ENCODE measurements at places on chromosomes 11 and 22.
A peak's percentile ranks its signal among the peaks of the same experiment; 100 is the strongest.

GRCh38 chr11:18332891-18333290, 10.5 kb downstream of the GTF2H1 start:
- DNase-seq = no peak

DNA sequence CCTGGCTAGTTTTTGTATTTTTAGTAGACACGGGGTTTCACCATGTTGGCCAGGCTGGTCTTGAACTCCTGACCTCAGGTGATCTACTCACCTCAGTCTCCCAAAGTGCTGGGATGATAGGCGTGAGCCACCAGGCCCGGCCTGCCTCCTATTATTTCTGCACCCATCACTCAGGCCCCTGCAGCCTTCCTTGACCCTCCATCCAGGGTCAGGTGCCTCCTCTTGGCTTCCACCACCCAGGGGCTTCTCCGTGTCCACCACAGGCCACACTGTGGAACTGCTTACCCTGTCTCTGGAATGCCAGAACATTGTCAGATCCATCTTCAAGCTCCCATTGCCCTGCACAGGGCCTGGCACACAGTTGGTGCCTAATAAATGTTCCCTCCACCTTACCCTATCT, 75.4 kb upstream of the RTL6 start:
- no peak for DNase-seq

DNA sequence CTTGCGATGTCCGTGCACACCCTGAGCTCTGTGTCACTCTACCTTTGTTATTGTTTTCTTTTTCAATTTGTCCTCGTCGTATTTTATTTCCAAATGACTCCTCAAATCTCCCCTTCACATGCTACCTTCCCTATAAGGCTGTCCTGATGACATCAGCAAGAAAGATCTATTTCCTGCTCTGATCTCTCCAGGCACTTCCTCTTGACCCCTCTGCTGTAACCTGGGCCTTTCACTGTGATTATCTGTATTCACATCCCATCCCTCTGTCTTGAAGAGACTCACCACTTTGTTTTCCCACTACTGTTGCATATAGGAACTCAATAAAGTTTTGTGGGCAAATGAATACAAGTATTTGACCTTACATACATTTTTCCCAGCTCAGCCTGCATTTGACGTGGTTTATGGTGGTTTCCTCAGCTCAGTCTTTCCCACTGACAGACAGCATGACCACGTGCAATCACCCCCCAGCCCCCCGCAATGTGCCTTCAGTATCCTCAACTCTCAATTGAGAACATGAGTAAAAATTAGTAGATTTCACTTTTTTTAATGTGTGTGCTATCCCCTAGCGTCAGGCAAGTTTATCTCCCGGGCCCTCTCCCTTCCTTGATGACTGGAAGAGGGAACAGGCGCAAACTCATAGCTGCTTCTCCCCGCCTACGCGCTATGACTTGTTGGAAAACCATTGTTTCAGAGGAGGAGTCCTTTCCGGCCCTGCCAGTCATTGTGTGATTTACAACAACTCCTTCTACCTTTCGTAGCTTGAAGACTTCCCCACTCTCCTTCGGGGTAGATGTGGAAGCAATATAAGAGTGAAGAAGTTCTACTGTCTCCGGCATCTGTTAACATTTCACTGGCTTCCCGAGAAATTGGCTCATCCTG, 498.5 kb downstream of the NTM start:
- DNase-seq = no peak

DNA sequence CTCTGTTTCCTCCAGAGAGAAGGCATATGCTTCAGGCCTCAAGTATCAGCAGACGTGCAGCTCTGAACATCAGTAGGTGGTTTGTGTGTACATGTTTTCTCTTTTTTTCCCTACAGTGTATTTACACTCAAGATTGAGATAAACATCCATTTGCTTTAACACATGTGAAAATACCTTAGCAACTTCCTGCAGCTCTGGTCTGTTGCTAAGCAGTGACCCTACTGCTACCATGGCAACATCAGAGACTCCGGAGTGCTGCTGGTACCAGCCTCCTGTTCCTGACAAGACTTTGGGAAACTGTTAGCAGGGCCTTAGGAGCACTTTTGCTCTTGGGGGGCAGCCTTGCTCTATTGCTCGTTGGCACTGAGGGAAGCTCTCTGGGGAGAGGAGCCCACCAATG, 221.2 kb upstream of the PLET1 start:
- DNase-seq = no peak

- DNase-seq = peak; percentile 31
Observed at GRCh38 chr11:106076171-106076918, 802 bp downstream of the KBTBD3 start.

DNA sequence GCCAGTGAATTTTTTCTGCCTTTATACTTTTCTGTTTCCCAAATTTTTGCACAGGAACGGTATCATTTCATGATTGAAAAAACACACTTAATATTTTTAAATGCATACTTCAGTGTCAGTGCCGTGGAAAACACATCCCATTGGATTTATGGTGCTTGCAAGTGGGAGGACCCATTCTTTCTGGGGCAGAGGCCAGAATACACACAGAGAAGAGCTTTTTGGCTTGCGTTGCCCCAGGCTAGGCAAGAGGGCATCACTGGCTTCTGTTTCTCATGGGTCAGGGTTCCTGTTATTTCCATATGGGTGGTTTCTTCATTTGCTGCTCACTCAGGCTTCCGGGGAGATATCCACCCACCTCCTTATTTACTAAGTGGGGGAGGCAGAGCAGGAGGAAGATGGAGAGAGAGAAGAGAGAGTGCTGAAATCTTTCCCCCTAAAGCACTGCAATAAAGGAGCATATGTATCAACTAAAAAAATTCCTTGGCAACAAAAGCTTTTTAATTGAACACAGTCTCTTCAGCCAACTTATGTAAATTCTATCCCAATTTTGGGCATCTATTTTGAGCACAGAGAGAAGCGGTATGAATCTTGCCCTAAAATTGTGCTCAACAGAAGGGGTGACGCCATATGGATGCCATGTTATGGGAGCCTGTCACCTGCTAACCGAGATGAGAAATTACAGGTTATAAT, 66.0 kb upstream of the KIRREL3 start:
- no peak for DNase-seq

- no peak for DNase-seq
Observed at GRCh38 chr11:965206-965775, 39.6 kb downstream of the AP2A2 start.

DNA sequence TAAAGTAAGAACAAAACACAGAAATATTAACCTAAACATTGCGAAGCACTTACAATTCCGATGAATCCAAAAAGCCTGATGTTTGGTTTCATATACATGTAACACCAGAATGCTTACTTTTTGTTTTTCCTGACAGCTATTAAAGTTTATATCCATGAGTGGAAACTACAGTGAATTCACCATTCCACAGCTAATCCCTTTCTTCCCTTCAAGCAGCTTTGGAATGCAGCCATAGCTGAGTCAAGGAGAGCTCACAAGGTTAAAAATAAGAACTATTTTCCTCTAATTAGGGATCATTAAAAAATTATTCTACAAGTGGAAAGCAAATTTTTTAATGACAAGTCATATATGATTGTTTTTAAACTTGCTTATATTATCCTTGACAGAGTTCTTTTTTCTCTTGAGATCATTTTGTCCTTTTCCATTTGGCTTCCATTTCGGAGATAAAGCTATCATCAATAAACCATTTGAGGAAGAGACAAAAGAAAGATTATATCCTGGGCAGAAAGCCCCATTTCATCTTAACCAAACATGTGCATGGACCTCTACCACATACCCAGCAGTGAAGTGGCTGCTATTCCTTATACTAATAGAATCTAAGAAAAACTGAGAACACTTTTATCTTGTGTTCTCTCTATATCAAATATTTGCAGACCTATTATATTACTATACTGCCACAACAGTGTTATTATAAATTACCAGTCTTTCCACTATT, 19.7 kb upstream of the FIBIN start:
- DNase-seq = no peak

DNA sequence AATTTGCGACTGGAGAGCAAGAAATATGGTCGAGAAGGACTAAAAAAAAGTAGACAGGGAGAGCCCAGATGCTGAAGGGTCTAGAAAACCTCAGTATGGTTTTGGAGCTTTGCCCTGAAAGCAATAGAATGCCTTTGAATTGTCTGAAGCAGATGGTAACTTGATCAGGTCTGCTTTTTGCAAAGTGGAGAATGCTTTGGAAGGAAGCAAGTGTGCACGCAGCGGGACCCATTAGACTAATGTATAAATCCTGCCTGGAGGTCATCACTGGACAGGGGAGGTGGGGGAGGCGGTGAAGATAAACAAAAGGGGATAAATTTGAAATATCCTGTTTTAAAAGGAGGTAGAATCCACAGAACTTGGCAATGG, 757 bp upstream of the HINFP start:
- DNase-seq = no peak

DNA sequence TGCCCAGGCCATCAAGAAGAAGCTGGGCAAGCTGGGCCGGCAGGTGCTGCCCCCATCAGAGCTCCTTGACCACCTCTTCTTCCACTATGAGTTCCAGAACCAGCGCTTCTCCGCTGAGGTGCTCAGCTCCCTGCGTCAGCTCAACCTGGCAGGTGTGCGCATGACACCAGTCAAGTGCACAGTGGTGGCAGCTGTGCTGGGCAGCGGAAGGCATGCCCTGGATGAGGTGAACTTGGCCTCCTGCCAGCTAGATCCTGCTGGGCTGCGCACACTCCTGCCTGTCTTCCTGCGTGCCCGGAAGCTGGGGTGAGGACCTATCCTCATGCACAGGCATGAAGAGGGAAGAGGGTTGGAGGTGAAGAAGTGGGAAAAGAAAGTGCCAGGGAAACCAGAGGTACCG, 5.3 kb upstream of the NHERF4 start:
- DNase-seq = no peak

DNA sequence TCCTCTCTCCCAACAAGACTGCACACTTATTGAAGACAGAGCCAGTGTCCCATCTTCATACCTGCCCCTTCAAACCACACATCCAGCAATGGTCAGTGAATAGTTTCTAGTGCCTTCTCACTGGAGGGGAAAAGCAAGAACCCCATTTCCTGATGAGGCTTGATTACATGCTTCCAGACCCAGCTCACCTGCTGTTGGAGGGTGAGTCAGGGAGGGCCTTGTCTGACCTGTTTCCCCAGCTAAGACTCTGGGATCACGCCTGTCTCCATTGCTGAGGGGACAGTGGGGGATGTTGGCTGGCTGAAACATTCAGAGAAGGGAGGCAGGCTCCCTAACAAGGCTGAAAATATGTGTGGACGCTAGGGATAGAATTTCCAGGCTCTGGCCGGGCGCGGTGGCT, 27.5 kb upstream of the ZDHHC13 start:
- DNase-seq = no peak

DNA sequence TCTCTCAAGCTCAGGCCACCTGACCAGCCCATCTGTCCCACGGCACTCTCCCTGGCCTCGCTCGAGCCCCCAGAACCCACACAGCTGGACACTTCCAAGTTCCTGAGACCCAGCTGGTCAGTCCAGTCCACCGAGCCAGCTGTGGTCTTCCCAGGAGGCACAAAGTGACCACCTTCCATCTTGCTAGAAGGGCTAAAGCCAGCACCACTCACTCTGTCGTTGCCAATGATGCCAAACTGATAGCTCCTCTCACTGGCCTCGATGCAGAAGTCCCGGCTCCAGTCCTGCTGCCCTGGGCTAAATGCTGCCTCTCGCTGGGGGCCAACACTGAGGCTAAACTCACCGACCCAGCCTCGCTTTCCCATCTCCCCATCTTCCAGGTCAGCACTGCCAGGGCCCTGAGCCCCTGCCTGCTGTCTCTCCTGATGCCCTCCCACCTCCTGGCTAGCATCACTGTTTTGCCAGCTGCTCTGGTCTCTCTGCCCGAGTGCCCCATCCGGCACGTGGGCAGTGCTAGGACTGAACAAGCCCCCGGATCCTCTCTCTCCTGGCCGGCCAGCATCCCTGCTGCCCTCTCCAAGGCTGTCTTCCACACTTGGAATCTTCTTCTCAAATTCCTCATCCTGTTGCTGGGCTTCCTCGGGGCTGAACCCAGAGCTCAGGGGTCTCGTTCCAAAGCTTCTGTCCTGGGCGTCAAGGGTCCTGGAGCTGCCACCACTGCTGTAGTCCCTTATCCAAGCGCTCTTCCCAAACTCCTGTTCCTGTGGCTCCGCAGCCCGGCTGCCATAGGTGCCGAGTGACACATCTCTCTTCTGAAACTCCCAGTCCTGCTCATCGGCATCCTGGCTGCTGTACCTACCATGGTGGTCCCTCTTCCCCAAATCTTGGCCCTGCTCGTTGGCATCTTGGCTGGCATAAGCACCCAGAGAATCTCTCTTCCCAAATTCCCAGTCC, 15.4 kb downstream of the TNKS1BP1 start:
- DNase-seq = no peak

DNA sequence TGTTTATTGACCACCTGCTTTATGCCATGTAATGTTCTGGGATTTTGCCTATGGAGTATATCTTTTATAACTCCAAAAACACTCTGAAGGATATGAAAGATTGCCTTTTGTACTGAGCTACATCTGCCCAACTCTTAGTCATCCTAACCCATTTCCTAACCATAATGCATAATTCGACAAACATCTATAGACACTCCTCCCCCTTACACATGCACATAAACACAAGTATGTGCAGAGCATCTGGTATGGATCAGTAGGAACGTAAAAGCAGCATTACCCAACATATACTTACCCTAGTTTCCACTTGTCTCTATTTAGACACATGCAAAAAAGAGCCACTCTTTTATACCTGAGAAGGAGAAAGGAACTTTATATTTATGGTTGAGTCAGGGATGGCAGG, 272.8 kb downstream of the FAM76B start:
- no peak for DNase-seq

- DNase-seq = no peak
Observed at GRCh38 chr11:27619763-27620335, 80.4 kb downstream of the BDNF start.

- no peak for DNase-seq
Observed at GRCh38 chr11:107856180-107856980, 2.2 kb downstream of the SLC35F2 start.

- DNase-seq = no peak
Observed at GRCh38 chr11:116864531-116864930, 27.1 kb upstream of the APOA1 start.

DNA sequence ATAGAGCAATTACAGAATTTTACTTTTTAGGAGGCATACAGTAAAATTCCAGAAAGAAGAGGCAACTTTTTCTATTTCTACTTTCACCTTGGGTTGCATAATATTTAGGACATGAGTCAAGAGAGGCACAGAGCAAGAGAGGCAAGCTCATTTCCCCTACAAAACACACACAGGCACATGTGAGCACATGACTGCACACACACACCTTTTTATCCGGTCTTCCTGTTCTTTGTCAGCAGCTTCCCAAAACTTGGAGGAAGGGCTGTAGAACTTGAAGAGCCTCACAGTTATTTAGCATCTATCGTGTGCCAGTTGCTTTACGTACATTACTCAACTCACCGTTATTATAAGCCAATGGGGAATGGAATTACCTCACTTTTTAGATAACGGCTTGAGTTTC, 37.8 kb upstream of the CCDC179 start:
- no peak for DNase-seq

- no peak for DNase-seq
Observed at GRCh38 chr22:41826021-41826420, 6.9 kb upstream of the SREBF2 start.

DNA sequence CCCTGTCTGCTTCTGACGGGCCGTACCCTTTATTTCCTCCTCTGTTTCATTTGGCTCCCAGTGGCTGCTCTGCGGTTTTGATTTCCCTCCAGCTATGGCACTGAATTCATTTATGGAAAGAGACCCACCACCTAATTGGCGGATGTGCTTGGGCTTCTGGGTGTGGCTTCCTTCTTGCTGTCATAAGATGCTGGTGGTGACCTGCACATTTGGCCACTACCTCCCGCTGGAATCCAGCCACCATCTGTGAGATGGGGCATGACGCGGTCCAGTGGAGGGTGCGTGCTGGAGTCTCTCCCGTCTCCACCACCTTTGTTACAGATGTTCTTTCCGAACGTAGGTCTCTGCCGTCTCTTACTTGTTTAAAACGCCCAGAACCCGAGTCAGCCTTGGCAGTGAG, 47.7 kb upstream of the FADD start:
- no peak for DNase-seq
